ENCODE measurements at places on chromosomes 11 and 22.

DNA sequence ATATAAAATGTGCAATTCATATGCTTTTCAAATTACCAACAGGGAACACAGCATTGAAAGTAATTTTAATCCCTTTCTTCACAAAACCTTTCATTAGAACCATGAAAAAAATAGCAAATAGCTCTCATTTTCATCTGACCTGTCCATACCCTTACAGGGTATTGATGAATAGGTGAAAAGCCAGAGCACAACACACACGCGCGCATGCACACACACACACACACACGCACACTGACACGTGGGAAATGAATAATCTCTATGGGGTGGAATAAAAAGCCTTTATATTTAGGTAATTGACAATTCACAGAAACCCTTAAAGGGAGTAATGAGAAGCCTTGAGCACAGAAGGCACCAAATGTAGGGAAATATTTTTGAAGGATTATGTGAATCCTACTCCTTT is 76.2 kb upstream of the POU2AF2 start:
- no peak for DNase-seq

- no peak for DNase-seq
Observed at GRCh38 chr11:66055021-66055420, 2.9 kb downstream of the SF3B2 start.

DNA sequence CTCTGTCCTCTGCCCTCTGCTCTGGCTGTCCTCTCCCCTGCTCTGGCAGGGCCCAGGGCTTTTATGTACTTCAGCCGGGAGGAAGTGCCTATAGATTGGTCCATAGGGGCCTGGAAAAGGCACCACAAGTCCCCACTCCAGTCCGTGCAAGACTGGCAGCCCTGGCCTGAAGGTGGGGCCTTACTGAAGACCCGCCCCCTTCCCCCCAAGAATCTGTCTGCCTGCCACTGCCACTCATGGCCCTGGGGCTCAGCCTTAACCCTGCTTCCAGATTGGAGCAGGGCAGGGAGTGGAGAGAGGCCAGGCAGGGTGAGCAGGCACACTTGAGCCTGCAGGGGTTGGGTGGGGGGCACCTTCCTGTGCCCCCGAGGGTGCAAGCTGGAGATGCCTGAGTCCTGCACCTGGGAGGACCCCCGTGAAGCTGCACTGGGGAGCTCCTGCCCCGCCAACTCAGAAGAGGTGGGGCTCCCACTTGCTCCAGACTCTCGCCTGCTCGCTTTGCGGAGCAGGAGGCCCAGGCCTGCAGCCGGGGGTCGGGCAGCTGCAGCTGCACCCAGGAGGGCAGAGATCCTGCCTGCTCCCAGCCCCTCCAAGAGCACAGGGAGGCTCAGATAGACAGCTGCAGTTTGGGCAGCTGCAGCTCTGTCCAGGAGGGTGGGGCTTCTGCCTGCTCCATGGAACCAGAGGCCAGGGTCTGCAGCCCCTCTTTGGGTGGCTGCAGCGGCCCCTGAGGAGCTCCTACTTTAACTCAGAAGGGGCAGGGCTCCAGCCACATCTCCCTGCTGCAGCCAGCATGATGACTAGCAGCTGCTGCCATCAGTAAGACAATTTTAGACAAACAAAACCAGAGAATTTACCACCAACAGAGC is 51.0 kb upstream of the SC5D start:
- peak; percentile 51 for DNase-seq

DNA sequence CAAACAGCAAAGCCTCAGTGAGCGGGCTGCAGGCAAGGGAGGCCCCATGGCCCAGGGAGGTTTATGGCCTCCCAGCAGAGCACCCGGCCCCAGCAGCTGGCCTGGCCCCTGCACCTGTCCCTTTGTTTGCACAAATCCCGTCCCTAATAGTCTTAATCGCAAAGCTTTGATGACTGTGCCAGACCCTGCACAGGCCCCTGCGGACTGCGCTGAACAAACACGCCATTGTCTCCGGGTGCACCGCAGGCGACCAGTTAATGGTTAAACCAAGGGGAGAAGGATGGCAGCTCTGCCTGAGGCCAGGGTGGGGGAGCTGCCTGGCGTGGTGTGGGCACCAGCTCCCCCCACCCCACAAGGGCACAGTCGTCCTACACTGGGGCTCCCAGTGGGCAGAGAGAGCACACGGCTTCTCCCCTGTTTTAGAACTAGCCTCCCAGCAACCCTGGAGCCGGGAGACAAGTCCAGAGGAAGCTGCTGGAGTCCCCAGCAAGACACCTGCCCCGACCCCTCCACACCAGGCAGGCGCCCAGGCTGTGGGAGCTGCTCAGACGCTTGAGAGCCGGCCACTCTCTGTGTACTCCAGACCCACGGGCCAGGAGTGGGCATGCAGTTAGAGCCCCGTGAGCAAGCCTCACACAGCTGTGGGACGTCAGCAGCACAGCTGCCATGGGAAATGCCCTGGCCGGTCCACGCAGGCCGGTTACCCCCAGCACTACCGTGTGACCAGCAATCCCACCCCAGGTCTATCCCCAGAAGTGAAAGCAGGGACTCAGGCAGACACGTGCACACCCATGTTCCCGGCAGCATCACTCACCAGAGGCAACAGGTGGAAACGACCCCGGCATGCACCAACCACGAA is 39.7 kb upstream of the TH start:
- DNase-seq, result peak; percentile 88

DNA sequence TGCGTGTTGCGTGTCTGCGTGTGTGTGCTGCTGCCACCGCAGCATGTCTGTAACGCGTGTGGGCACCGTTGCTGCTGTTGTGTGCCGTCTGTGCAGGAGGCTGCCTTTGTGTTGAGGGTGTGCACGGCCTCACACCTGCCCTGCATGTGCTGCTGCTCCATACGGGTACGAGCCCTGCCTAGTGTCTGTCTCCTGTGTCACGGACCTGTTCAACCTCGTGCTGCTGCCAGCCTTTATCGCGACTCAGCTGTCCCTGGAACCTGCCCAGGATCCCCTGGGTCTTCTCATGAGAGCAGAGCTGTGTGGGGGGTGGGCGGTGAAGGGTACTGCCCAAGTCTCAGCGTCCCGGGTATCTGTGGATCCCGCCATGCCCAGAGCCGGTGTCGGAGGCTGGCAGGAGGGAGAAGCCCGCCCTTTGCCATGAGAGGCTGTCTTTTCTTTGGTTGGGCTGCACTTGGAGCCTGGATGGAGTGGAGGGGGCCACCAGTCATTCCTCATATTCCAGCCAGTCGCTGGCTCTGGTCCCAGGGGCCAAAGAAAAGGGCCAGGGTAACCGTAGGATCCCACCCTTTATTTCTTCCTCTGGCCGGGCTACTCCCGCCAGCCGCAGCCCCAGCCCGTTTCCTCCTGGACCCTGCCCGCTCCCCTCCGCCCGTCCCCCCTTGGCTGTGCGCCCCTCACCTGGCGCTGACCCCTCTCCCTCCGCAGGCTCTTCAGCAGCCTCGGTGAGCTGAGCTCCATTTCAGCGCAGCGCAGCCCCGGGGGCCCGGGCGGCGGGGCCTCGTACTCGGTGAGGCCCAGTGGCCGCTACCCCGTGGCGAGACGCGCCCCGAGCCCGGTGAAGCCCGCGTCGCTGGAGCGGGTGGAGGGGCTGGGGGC is 7.8 kb upstream of the ACR start:
- no peak for DNase-seq

- DNase-seq, result peak; percentile 80
Observed at GRCh38 chr11:43833657-43834073, 47.0 kb upstream of the ALKBH3 start.

DNA sequence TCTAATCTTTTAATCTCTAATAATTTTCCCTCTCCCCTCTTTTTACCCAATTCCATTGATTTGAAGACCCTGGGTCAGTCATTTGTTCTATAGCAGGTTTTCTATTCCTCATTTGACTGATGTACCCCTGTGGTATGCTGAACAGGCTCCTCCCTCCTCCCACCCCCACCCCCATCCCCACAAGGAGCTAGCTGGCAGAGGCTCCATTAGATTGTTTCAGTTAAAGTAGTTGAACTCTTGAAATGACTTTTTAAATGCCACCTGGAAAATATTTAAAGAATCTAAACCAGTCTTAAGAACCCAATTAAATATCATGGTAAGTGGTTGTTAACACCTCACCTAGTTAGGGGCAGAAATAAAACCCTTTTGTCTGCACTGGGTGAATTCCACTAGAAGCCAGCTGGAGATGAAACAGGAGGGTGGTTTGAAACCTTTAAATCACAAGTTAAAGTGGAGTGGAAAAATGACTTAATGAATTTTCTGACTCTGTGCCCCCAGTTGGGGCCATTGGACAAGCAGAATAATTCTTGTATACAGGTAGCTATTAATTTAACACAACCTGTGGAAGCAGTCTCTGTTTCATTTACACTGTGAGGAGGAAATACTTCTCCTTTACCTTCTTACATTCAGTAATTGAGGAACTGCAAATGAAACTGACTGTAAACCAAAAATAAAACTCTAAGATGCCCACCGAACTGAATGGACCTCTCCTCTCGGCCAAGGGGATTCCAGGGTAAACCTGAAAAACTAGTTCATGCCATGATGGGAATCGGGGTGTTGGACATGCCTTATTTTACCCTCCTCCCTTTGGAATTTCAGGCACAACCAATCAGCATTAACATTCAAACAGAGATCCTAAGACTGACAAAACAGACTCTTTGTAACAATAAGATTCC is 30.7 kb downstream of the PRR5L start:
- no peak for DNase-seq

DNA sequence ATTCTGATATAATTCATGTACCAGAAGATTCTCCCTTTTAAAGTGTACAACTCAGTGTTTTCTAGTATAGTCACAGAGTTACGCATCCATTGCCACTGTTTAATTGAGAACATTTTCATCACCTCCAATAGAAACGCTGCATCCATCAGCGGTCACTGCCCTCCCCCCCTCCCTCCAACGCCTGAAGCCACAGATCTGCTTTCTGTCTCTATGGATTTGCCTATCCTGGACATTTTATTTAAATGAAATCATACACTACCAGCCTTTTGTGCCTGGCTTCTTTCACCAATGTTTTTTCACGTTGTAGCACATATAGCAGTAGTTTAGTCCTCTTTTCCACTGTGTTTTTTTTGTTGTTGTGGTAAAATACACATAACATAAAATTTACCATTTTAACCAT is 22.8 kb downstream of the TCP11L1 start:
- DNase-seq, result no peak

DNA sequence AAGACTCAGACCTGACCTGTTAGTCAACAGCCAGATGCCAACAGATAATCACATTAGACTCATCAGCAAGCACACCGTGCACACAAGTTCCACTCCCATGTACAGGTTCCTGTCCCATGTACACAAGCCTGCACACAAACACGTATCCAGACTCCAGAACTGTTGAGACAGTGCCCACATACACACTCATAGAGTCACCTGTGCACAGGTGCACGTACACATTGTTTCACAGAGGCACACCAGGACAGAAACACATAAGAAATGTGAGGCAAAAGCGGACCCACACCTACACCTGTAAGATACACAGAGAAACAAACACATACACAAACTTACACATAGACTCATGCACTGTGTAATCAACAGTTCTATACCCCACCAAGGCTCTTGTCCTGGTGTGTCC is 2.7 kb upstream of the ZNF74 start:
- DNase-seq, result no peak

GRCh38 chr11:75853971-75854370 is 39.0 kb downstream of the UVRAG start:
- no peak for DNase-seq

GRCh38 chr22:28064920-28065319 is 145.9 kb upstream of the PITPNB start:
- DNase-seq, result no peak

DNA sequence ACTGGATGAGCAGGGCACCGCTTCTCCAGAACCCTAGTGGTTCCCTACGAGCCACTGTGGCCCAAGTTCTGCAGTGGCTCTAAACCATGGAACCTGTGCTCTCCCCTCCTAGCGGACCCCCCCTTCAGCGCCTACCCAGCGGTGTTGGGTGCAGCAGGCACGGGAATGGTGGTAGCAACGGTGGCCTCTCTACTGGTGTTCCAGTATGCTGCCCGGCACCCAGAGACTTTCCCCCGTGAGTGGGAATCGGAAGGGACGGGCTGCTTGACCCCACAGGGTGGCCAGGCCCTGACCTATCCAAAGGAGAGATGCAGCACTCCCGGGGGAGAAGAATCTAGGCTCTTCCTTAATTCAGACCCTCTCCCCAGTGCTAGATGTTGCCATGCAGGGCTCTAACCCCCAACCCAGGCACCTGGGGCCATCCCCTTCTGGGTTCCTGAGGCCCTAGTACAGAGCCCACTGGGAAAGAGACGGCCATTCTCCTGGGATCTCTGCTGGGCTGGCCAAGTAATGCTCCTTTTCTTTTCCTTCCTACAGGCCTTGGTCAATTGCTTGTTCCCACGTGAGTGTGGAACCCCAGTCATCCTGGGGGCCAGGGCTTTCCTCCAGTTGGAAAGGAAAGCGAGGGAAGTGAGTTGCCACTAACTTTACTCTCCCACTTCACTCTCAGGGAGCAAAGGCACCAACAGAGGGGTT is 9.2 kb downstream of the VSIG10L2 start:
- no peak for DNase-seq

Data from eye (tissue), 1 donor.